NCI-H226 (cell line): ENCODE measurements at places on chromosomes 6 and 20.

DNA sequence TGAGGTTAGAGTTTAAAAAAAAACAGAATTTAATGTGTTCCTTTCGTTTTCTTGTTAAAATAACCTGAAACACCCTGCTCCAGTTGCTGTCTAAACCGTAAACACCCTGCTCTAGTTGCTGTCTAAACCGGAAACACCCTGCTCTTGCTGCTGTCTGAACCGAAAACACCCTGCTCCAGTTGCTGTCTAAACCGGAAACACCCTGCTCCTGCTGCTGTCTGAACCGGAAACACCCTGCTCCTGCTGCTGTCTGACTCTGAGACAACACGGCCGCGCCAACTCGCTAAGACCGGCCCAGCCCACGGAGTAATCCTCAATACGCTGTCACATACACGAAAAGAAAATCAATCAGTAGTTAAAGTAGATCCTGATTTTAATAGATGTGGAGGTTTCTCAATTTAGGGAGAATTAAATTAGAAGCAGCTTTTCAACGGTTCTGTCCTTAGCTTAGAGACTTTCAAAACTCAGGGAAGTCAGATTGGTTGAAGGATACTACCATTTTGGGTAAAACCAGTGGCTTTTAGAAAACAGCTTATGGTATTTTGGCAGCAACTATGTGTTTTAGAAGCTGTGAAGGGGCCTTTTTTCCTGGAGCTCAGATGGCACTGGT is 98.3 kb downstream of the RAMACL start:
- no peak for DNase-seq

DNA sequence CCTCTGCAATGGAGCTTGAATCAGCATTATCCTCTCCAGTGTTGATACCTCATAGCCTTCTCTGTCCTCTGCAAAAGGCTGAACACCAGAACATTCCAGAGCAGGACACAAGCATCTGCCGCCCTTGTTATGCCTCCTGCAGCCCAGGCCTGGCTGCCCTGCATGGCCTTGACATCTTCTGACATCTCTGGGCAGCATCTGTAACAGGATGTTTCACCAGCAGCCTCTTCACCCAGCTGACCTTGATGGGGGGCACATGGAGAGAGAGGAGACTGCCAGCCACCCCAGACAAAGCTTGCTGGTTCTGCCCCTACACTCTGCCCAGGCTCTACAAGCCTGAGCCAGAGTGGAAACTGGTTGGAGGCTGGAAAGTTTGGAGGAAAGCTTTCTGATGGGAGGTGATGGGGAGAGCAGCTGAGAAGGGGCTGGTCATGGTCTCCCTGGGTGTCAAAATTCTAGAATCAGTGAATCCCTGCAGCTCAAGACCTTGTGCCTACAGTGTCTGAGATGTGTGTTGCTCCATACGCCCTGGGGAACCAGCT is 145.1 kb downstream of the MRPL14 start:
- DNase-seq = no peak

DNA sequence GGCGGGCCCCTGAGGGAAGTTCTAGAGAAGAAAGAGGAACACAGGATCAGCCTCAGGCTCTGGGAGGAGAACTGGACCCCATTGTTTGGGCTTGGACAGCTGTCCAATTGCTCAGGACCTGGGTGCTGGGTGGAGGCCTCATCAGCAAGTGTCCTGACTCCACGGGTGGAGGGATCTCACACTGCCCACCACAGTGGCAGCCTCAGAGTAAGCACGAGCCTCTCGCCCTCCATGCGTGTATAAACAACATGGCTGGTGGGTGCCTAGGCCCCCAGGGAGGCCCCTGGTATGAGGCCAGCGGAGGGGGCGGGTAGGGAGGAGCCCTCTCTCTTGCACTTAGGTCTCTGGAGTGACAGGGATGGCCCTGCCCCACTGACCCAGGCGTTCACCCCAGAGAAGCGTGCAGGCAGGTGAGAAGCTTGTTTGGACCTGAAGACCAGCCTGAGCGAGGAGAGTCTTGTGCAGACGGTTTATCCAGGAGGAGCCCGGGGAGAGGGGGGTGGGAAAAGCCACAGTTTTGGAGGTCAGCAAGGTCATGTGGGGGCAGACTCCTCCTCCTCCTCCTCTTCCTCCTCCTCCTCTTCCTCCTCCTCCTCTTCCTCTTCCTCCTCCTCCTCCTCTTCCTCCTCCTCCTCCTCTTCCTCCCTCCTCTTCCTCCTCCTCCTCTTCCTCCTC is 41.9 kb upstream of the BHLHE23 start:
- DNase-seq = no peak

DNA sequence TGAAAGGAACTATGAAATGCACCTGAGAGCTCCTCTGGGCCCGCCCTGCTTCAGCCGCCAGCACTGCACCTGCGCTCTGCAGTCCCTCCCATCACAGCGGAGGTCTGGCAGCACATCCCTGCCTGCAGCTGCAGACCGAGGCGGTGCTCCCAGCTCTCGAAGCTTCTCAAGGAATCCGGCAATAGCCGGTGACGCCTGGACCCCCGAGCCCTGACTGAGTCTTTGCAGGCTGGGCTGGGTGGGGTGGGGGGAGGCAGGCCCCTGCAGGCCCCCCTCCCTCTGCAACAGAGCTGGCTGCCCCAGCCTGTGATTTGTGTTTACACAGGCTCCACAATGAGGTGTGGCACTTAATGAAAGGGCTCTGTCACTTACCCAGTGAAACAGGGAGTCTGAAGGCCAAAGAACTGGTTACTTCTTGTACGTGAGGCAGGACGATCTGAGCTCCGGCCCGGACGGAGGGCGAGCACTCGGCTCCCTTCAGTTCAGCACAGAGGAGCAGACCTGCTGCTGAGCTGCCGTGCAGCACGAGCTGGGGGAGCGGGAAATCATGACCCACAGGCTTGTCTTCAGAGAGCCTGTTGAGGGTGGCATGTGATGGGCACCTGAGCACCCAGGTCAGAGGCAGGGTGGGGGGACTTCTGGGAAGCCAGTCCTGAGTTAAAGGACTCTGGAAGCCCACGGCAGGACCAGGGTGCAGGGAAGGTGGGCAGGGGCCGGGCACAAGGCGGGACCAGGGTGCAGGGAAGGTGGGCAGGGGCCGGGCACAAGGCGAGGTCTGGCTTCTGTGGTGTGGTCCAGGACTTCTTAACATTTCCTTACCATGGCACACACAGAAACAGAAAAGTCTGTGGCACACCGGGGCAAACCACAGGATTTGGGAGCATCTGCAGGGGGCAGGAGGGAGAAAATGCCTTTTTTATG is 192.3 kb upstream of the THBS2 start:
- DNase-seq = no peak

DNA sequence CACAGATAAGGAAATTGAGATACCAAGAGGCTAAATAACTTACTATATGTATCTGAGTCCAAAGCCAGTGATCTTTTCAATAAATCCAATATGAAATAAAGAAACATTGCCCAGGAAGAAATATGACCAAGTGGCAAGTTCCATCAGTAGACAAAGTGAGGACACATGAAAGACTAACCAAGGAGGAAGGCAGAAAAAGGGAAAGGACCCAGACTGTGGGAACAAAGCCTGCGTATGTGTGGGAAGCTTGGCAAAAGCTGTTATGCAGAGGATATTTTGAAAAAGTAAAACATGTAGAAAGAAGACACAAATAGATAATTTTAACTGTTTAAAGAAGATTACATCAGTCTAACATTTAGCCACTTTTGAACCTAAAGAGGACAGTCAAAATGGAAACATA is 264.4 kb upstream of the PRDM1 start:
- no peak for DNase-seq

GRCh38 chr6:142885182-142885867 is 59.7 kb downstream of the HIVEP2 start:
- DNase-seq = peak; percentile 100

- no peak for DNase-seq
Observed at GRCh38 chr20:8118039-8118438, 14.0 kb upstream of the PLCB1 start.

GRCh38 chr6:53825532-53826321 is 30.9 kb downstream of the LRRC1 start:
- no peak for DNase-seq

DNA sequence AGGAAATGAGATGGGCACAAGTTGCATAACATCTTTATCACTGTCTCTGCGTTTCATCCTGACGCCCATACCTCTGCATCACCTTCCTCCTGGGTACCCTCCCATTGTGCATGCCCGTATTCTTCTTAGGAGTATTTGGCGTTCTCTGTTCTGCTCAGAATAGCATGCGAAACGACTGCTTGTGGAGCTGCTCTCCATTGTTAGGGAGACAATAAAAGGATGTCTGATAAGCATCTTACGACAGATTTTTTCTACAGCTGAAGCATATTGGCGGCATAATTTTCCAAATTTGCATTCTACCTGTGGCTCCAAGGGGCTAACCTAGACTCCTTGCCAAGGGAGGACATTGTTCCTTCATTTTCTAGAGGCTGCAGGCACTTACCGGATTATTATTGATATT is 118.6 kb downstream of the EDN1 start:
- no peak for DNase-seq
